ENCODE measurements at places on chromosomes 16 and 17. TPM values are rescaled to one million over a fixed set of nuclear protein-coding genes. Genes with fewer than 3 reads are reported as not detected.

GRCh38 chr16:8941718-8942344 lies 21.9 kb downstream of the USP7 start:
- H3K4me3 ChIP-seq: no peak overlapping the region
- peaks cover 18% of the 10 kb centered on the region for H3K36me3 ChIP-seq
- H3K27ac ChIP-seq: no peak overlapping the region
- DNase-seq: no peak
- H3K27me3 ChIP-seq: no peaks in the 10 kb centered on the region

The GDPD1 gene
- 1.6 TPM for total RNA-seq

GRCh38 chr17:68709461-68709860 lies 108.3 kb upstream of the FAM20A start:
- no peak for DNase-seq
- H3K36me3 ChIP-seq: no peaks in the 10 kb centered on the region
- H3K4me1 ChIP-seq: no peaks in the 10 kb centered on the region
- H3K27ac ChIP-seq: no peak overlapping the region
- peaks cover 8% of the 10 kb centered on the region for H3K27me3 ChIP-seq
- H3K4me3 ChIP-seq: no peak overlapping the region

- H3K4me3 ChIP-seq: peak overlapping the region; percentile 50
- DNase-seq: peak; percentile 56
- H3K27me3 ChIP-seq: peaks cover 23% of the 10 kb centered on the region
- H3K4me1 ChIP-seq: peaks cover 24% of the 10 kb centered on the region
- H3K27ac ChIP-seq: peak overlapping the region; percentile 50
Measured at GRCh38 chr17:83119987-83120864, 40.8 kb downstream of the METRNL start.

DNA sequence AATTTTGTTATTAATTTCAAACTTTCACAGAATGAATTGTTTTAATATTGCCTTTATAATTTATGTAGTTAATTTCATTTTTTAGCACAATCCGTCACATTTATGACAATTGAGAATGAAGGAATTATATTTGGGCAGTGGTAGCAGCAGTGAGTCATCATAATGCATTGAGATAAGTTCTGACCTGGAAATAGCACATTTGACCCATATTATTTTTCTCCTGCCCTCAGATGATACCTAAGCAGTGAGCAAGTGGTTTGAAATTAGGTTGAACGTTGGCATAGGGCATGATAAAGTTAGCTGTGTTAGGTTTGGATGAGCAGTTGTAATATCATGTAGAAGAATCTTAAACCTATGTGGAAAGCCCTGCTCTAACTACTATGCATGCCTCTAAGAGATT lies 1431.3 kb upstream of the CDH8 start:
- no peaks in the 10 kb centered on the region for H3K4me1 ChIP-seq
- no peak for DNase-seq
- H3K36me3 ChIP-seq: no peaks in the 10 kb centered on the region
- no peak overlapping the region for H3K4me3 ChIP-seq

DNA sequence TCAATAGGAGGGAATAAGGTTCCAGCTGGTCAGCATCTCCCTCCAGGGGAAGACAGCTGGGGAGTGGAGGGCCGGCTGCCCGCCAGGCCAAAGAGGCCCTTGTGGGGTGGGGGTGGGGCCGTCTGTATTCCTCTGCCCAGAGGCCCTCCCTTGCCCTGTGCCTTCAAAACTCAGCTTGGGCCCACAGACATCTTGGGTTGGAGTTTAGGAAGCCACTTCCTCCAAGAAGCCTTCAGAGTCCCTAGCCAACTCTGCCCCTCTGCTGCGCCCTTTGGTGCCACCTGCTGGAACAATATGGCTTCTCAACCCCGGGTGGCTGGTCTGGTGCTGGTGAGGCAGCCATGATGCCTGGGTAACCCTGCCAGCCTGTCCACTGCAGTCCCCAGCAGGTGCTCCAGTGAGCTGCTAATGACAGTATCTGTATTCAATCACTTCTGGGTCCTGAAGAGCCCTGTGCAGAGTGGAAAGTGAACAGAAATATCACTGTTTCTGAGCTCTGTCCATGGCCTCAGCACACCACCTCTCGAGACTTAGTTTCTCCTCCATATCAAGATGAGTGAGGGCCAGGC lies 16.7 kb downstream of the HSD11B2 start:
- H3K27ac ChIP-seq: no peak overlapping the region
- peaks cover 2% of the 10 kb centered on the region for H3K36me3 ChIP-seq
- DNase-seq: peak; percentile 82
- H3K27me3 ChIP-seq: no peaks in the 10 kb centered on the region
- H3K4me1 ChIP-seq: peaks cover 10% of the 10 kb centered on the region

DNA sequence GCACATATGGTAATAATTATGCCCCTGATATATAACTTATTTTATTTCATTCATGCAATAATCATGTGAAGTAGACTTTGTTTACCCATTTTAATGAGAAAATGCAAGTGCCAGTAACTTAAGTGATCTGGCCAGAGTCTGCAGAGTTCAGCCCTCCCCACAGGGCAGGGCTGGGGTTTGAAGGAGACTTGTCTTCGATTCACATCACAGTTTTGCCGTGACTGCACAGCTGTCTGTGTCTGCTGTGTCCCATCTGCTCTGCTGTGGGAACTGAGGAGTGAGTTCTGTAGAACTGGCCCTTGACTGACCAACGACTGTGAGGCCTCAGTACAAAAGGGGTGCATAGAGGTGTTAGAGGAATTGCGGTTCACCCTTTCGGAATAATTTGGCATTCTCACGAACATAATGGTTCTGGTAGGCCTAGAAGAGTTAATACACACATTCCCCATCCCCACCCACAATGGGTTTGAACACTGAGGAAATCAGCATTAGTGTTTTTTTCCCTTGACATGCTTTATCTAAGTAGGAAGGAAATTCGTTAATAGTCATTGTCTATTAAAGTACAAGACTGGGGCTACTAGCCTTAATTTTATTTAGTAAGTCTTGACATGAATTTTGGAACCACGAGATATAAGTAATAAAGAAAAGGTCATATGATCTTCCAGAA lies 113.6 kb upstream of the MON1B start:
- no peaks in the 10 kb centered on the region for H3K36me3 ChIP-seq
- no peak overlapping the region for H3K27ac ChIP-seq
- H3K27me3 ChIP-seq: no peaks in the 10 kb centered on the region
- H3K4me3 ChIP-seq: no peak overlapping the region
- no peaks in the 10 kb centered on the region for H3K4me1 ChIP-seq

The NOXO1 gene
- not detected for total RNA-seq

The NEUROD2 gene
- not detected for total RNA-seq

The GPRC5B gene
- not detected for total RNA-seq

DNA sequence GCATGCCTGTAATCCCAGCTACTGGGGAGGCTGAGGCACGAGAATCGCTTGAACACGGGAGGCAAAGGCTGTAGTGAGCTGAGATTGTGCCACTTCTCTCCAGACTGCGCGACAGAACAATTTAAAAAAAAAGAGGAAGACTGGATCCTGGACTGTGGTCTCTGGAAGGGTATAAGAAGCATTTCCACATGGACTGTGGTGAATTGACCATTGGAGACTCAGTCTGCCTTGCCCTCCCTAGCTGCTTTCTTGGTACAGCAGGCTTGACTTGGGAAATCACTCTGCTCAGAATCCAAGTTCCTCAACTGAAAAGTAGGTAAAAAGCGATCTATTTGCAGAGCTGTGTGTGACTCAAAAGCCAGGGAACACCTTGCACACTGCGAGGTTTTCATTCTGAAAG lies 1.0 kb upstream of the MGRN1 start:
- DNase-seq: no peak
- peak overlapping the region; percentile 99 for H3K27ac ChIP-seq
- H3K27me3 ChIP-seq: no peaks in the 10 kb centered on the region
- peak overlapping the region; percentile 99 for H3K4me3 ChIP-seq
- peaks cover 18% of the 10 kb centered on the region for H3K36me3 ChIP-seq
- peaks cover 40% of the 10 kb centered on the region for H3K4me1 ChIP-seq

- H3K27ac ChIP-seq: no peak overlapping the region
- H3K36me3 ChIP-seq: no peaks in the 10 kb centered on the region
- H3K4me1 ChIP-seq: no peaks in the 10 kb centered on the region
- H3K27me3 ChIP-seq: peaks cover 2% of the 10 kb centered on the region
- H3K4me3 ChIP-seq: no peak overlapping the region
- DNase-seq: no peak
Measured at GRCh38 chr17:72267601-72268000, 146.8 kb downstream of the SOX9 start.

The C1QTNF1 gene
- total RNA-seq: not detected

DNA sequence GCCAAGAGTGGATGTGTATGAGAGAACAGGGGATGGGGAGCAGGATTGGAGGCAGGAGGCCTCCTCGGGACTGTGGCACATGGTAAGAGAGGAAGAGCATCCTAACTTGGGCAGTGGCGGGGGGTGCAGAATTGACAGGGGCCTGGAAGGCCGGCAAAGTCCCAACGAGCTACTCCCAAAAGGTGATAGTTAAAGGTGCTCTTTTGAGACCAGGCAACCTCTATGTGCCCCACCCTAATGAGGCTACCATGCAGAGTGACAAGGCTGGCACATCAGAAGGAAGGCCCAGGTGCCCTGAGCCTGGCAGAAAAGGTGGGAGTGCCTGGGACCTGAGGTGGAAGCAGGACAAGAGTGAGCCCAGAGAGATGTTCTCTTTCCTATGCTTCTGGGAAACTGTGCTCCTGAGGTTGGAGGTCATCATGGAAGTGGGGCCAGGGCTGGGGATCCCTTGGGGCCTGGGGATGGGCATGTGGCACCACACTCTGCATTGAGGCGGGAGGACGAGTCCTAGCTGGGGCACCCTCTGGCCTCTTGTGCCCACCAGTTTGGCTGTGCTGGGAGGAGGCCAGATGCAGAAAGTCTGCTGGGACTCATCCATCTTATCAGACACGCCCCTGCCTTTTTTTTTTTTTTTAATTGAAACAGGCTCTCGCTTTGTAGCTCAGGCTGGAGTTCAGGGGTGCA lies 5.9 kb downstream of the RAB11FIP4 start:
- H3K4me1 ChIP-seq: peaks cover 2% of the 10 kb centered on the region
- no peak for DNase-seq
- peaks cover 30% of the 10 kb centered on the region for H3K27me3 ChIP-seq

The NECAB2 gene
- not detected for total RNA-seq
